ENCODE measurements at places on chromosomes 3 and 15.

- no peak for DNase-seq
Observed at GRCh38 chr3:172711454-172711795, 558 bp upstream of the NCEH1 start.

DNA sequence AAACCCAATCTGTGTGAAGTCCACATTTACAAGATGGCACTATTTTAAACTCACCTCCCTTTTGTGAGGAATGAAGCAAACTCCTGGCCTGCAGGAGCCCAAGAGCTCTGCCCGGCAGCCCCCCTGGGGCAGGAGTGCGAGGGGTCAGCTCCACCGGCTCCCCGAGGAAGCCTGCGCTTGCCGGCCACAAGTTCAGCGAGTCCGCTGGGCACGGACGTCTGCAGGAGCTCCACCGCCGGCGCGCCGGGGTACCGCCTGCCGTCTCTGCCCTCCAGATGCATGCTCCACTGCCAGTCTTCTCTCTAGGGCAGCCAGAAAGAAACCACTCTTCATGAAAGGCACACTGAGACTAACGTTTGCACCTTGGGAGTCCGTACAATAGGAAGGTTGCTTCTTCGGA lies 17.5 kb downstream of the OCA2 start:
- DNase-seq, result no peak

DNA sequence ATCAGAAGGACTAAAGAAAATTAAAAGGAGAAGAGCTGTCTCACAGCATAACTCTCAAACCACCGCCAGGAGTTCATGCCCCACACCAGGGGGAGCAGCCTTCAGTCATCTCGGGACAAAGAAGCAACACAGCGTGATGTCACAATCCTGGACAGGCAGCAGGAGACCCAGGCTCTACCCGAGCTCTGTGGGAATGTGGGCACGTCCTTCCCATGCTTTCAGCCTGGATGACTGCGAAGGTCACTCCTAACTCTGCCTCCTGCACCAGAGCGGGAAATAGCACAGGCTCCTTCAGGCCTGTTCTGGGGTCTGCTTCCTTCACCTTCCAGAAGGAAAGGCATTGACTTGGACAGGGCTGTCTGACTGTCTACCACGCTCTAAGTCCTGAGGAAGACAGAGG lies 31.3 kb downstream of the NOX5 start:
- no peak for DNase-seq

DNA sequence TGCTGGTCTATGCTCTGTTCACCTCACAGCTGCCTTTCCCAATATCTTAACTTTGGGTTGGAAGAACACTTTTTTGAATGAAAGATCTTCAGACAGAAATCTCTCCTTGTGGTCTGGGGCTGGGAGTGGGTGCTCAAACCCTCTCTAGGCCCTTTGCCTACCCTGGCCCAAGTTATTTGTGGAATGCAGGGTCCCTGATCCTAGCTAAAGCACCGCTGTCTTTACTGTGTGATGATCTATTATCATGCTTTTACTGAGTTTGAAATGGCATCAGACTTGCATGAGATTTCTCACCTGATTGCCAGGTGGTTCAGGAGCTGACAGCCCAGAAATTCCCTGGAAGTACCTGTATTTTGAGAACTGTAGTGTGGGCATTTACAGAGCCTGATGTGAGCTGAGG lies 412.7 kb upstream of the ONECUT1 start:
- no peak for DNase-seq

DNA sequence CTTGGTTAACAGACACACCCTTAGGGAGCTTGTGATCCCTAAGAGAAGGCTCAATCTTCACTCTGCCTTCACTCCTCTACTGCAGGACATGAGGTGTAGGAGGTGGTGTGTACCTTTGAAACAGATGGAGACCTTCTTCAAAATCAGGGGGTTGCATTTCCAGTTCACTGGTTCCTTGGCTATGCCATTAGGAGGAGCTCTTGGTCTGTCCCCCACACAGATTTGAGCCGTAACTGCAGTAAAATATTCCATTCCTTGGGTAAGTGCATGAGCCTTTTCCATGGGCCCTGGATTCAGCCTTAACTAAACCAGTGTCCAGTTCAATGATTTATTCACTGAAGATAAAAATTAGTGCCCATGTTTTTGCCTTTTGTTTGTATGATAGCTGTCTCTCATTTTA lies 144.6 kb downstream of the MCTP2 start:
- DNase-seq, result no peak

GRCh38 chr3:32202496-32202895 lies 36.0 kb upstream of the CMTM8 start:
- no peak for DNase-seq

DNA sequence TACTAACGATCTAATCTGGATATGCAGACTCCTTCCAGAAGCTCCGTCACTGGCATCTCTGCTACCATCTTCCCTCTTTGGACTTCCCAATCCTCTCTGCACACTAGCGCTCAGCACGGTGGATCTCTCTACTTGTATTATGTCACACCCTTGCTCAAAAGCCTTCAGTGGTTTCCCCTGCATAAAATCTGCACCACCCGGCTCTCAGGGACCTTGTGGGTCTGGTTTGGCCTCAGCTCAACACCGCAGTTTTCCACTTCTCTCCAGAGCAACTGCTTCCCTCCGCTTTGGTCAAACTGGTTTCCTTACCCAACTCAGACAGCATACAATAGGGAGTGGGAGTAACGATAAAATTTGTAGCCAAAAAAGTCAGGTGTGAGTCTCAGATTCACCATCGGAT lies 30.7 kb upstream of the HES1 start:
- DNase-seq, result no peak

GRCh38 chr15:73127302-73127936 lies 75.2 kb downstream of the NEO1 start:
- DNase-seq, result no peak

Data from GM12892 (cell line).